ENCODE measurements at places on chromosomes 3 and 15. TPM values are rescaled to one million over a fixed set of nuclear protein-coding genes. Genes with fewer than 3 reads are reported as not detected.

The CLDN16 gene
- not detected for total RNA-seq

The KLF13 gene
- total RNA-seq, result 18.4 TPM

The SUSD5 gene
- 0.42 TPM for total RNA-seq

The SMCO1 gene
- total RNA-seq, result not detected

The SLC6A6 gene
- total RNA-seq, result 25.0 TPM

Measured in HFFc6 (cell line).